ENCODE measurements at places on chromosomes 1 and 21.

- DNase-seq, result no peak
These were observed 73.7 kb downstream of the TOR3A start for GRCh38 chr1:179155615-179156014.

GRCh38 chr1:204409123-204409522 is 2.5 kb downstream of the PPP1R15B start:
- DNase-seq, result no peak

- no peak for DNase-seq
These were observed 18.4 kb upstream of the RCAN3 start for GRCh38 chr1:24484199-24484598.

DNA sequence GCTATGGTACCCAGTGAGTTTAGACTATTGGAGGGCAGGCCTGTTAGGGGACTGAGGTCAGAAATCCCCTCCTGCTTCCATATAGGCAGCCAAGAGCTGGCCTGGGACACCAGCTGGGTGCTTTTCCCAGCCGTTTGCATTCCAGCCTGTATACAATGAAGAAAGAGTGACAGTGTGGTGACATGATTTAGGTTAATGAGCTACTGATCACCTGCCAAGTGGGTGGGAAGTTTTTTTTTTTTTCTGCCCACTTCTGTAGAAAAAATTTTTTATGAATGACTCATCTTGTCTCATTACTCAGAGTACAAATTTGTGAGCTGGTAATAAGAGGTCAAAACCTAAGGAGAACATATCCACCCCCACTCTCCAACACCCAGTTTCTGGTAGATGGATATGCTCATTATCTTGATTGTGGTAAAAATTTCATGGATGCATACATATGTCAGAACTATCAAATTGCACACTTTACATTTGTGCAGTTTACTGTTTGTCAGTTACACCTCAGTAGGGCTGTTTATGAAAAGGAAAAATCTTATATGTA is 16.4 kb upstream of the CGN start:
- no peak for DNase-seq

- no peak for DNase-seq
These were observed 1.7 kb upstream of the TNFRSF9 start for GRCh38 chr1:7942214-7942921.

DNA sequence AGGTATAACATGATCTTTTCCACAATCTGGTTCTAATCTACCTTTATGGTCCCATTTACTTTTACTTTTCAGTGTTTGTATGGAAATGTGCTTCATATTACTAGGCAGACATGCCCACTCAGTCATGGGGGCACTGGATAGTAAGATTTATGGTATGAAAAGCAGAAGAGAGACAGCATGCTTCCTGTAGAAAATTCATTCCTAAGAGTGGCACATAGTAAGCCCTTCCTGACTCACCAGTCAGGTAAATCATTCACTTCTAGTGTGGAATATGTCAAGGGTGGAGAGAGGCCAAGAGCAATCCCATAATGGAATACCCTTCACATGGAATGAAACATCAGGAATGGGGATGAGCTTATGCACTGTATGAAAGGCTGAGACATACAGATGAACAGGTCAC is 49.5 kb upstream of the BCL10 start:
- no peak for DNase-seq
